ENCODE measurements at places on chromosomes 7 and 10.

DNA sequence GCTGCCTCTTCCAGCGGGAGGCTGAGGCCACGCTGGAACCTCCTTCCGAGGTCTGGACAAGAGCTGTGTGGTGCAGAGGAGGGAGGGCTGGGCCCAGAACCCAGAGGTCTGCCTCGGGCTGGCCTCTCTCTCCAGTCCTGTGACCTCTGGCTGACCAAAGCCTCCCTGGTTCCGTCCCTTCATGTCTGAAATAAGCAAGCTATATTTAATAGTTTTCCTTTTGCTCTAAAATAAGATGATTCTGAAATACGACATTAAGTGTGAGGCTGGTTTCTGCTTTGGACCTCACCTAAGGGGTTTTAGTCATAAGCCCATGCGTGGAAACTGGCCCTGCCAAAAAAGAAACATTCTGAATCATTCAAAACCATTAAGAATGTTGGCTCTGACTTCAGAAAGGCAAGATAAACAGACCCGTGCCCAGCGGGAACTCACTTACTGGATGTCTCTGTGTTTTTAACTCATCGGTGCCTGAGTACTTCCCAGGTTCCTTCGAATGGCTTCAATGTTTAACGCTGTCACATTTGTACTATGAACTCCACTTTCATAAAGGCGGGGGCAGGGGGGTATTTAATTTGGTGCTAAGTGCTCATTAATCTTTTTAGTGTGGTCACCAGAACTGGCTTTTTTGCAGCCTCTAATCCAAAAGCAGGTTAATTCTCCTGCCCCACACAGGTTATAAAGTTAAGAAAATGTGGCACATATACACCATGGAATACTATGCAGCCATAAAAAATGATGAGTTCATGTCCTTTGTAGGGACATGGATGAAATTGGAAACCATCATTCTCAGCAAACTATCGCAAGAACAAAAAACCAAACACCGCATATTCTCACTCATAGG is 157.5 kb upstream of the KLF14 start:
- no peak for DNase-seq

- no peak for DNase-seq
These were observed 14.5 kb upstream of the ANAPC16 start for GRCh38 chr10:72201293-72201692.

GRCh38 chr7:148940702-148941597 is 56.9 kb upstream of the EZH2 start:
- peak; percentile 44 for DNase-seq

GRCh38 chr10:61423178-61423577 is 30.0 kb downstream of the TMEM26 start:
- no peak for DNase-seq

DNA sequence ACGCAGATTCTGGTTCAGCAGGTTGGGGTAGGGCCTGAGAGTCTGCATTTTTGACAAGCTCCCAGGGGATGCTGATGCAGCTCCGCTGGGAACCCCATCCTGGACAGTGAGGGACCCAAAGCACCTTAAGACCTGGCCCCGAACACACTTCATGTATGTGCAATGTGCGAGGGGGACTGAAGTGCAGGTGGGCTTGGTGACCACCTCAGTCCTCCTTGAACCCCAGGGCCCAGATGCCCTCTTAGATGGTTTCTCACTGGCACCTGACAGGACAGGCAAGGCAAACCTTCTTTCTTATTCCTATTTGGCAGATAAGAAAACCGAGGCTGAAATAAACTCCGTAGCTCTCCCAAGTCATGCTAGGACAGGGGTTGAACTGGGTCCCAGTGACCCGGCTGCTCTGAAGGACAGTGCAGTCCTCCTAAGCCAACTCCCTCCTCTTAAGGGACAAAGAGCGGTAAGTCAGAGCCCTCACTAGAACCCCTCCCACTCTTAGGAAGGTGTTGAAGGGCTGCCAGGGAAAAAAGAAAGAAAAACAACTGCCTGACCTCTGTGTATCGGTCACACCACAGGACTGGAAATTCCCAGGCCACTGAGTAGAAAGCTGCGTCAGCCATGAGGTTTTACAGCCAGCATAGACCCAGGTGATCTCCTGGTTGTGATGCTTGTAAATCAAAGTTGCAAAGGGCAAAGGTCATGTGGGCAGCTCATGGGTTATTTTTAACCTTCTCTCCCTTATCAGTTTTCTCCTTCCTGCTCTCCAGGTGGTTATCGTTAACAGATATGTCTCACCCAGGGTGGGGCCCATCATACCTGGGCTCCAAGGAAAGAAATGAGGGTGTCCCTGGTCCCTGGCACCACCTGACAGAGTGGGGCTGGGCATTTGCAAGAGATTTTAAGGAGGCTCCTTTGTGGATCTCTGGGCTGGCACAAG is 90.9 kb upstream of the SMNDC1 start:
- no peak for DNase-seq

DNA sequence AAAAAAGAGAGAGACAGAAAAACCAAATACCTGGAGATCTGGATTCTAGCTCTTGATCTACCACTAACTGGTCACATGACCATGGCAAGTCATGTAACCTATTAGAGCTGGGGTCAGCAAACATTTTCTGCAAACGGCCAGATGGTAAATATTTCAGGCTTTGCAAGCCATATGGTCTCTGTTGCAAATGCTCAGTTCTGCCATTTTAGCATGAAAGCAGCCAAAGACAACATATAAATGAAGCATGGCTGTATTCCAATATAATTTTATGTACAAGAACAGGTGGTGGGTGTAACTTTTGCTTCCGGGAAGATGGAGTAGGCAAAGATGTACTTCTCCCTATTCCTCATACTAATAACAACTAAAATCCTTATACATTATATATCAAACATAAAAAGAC is 6.7 kb downstream of the FRA10AC1 start:
- DNase-seq, result no peak

DNA sequence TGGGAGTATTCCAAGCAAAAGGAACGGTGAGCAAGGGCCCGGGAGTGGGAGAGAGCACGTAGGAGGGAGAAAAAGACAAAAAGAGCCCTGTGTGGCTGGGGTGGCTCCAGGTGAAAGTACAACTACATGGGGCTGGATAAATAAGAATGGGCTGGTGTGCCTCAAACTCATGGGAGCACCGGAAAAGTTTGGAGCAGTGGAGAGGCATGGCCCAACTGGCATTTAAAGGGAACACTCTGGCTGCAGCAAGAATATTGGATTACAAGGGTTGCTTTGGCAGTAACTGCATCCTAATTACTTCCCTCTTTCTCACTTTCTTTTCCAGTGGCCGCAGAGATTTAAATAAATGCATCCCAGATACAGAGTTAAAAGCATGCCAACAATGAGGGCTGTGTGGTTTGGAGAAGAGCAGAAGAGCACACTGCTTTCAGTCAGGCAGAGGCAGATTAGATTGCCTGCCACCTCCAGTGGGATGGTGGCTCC is 39.1 kb upstream of the HERPUD2 start:
- DNase-seq, result no peak

DNA sequence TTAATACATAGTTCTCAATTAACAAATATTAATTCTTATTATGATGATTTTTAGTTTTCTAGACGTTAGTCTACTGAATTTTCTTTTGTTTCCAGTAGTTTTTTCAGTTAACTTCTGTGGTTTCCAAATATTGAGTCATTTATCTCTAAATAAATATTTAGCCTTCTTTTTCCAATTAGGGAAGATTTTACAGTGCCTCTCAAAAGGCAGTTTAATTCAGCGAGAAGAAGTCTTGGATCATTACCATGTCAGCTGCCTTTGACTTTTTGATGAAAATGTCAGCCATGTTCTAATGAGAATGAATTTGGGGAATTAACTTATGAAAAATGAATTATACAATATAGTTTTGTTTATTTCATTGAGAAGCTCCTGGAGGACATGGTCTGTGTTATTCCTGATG is 90.0 kb downstream of the CDK14 start:
- no peak for DNase-seq

DNA sequence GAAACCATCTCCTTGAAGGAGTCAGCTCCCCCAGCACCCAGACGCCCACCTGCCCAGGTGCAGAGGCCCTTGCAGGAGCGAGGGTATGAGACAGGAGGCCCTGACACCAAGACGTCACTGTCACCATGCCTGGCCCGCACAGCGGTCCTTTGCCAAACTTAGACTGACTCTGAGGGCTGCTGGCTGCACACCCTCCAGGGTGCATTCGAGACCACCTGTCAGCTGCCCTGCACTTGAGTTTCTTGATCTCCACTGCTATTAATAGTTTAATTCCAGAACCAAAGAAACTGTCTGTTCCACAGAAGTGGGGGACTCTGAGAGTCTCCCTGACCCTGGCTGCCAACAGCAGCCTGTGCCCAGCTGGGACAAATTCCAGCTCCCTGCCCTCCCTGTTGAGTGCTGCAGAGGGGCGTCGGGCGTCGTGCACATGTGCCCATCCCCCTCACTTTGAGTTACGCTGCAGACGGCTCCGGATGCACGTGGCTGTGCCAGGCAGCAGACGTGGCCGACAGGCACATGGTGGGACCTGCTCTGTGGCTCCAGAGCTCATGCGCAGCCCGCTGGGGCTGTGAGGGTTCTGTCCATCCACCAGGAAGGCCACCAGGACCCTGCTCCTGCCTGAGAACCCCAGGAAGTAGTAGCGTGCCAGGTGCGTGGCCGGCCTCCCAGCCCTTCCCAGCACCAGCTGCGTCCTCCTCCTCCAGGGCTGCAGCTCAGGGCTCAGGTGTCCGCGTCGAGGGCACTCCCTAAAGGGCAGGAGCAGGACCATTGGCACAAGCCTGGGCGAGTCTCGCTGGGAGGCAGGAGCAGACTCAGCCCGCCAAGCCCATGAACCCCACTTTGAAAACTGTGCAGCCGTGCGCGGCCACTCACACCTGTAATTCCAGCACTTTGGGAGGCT is 24.8 kb downstream of the ELFN1 start:
- no peak for DNase-seq

GRCh38 chr10:48685731-48686130 is 1.1 kb downstream of the WDFY4 start:
- DNase-seq, result no peak

DNA sequence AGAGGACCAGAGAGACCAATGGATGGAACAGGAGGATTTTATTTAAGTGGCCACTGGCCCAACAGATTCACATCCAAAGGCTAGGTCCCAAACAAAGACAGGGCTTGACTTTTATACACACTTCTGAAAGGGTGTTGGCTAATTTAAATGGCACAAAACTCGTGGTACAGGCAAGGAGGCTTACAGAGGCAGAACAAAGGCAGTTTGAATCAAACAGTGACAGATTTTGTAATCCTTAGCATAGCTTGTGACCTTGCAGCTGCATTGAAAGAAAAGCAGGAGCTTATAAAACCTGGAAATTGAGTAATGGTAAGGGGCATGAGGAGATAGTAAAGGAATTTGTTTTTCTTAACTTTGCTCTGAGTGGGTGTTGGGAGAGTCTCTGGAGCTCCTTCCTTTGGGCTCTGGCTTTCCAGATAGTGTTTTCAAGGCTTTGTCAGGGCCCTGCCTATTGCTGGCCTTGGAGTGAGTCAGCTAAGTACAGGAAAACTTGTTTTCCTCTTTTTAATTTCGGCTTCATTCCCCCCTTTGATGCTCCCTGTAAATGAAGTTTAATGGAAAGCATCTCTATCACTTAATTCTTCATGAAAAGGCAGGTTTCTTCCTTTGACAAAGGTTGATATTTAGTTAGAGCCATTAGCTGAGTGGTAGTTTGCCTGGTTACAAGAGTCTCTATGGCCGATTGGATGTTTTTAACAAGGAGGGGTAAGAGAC is 96.9 kb downstream of the TRIM24 start:
- no peak for DNase-seq

DNA sequence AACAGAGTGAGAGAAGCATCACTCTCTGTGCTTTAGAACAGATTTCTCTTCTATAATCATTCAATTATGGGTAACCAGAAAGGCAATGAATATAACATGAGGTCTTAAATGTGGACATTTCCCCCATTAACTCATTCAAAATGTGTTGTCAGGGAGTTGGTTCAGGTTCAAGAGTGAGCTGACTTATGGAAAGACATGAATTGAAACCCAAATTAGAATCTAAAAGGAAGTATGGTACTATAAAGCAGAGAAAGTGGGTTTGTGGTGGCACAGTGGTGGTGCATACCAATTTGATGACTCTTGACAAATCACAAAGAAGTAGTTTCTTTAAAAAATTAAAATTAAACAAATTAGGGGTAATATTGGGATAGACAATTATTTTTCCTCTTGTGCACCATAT is 114.6 kb upstream of the MEOX2 start:
- DNase-seq, result no peak

DNA sequence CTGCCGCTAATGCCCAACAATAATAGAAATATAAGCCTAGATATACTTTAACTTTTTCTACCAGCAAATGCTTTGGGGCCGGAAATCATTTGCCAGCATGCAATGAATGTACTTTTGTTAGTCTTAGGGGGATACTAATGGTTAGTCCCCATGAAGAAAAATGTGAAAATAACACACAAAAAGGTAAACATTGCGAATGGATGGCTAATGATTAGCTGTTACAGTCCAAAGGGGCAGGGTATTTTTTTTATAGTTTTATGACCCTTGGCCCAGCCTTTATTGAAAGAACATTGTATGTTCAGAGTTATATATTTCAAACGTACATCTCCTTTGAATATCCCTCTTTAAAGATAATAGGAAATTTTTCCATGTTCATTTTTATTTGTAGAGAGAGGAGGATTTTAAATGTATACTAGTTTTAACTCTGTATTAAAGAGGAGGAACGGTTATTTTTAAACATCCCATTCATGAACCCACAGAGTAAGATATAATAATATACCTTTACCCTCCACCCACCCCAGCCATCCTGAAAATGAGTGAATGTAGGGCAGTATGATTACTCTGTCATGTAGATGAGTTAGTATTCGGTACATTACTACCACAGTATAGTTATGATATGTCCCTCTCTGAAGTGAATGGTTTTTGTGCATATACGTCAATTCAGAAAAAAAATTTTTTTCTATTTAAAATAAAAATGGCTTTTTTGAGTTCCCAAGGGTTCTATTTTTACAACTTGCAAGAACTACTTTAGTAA is 63.6 kb downstream of the ARID5B start:
- no peak for DNase-seq

GRCh38 chr10:17406036-17406834 is 48.2 kb downstream of the ST8SIA6 start:
- no peak for DNase-seq

- DNase-seq, result no peak
These were observed 229.6 kb downstream of the GALNT17 start for GRCh38 chr7:71361451-71362032.

- no peak for DNase-seq
These were observed 174.9 kb downstream of the GRID1 start for GRCh38 chr10:86191686-86192085.

All from SIG-M5 (cell line).